ENCODE measurements at places on chromosomes 1 and 21. TPM values are rescaled to one million over a fixed set of nuclear protein-coding genes. Genes with fewer than 3 reads are reported as not detected.

NR5A2 gene
- total RNA-seq = 0.08 TPM

KLHDC8A gene
- total RNA-seq = not detected

HIVEP3 gene
- 19.4 TPM for total RNA-seq

PFKFB2 gene
- 5.2 TPM for total RNA-seq

GRCh38 chr1:220195701-220196100 is 76.6 kb downstream of the RAB3GAP2 start:
- no peak overlapping the region for H3K4me3 ChIP-seq
- H3K36me3 ChIP-seq = peaks cover 6% of the 10 kb centered on the region
- no peaks in the 10 kb centered on the region for H3K4me1 ChIP-seq

DNA sequence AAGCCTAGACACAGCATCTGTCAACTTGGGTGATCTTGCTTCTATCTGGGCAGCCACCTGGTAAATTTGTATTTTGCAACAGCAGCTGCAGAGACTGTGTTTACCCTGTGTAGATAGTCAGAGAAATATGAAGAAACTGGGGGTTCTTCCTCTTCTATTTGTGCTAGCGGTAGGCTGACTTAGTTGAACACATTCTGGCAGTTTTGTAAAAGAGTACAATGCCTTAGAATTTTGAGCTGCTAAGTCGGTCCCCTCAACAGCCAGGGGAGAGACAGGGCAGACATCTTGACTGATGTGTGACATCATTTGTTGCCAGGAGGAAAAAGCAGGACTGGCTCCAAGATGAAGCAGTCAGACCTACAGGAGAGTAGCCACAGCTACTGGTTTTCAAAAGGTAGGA is 53.7 kb downstream of the KCNJ6 start:
- no peaks in the 10 kb centered on the region for H3K4me1 ChIP-seq
- peaks cover 10% of the 10 kb centered on the region for H3K27me3 ChIP-seq
- H3K27ac ChIP-seq = no peak overlapping the region
- DNase-seq = no peak
- H3K36me3 ChIP-seq = no peaks in the 10 kb centered on the region

- peaks cover 9% of the 10 kb centered on the region for H3K27me3 ChIP-seq
- no peaks in the 10 kb centered on the region for H3K4me1 ChIP-seq
- no peak overlapping the region for H3K4me3 ChIP-seq
- DNase-seq = peak; percentile 26
Observed at GRCh38 chr1:177945943-177946650, 23.8 kb downstream of the SEC16B start.

DNA sequence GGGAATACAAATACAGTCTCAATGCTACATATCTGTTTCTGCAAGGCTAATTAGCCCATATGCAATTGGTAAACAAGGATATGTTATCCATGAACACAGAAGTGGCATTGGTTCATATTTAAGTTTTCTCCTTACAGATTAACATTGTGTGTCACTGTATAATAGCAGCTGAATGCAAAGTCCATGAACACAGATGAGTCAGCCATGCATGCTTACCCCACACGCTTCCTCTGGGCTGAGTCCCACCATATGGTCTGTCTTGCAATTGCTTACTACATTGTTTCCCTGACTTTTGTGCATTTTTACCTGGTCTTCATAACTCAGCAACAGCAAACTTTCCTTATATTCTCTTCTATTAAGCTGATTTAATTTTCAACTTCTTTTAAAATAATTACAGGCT is 41.5 kb upstream of the TSNAX start:
- H3K4me3 ChIP-seq = no peak overlapping the region
- no peak for DNase-seq
- H3K27me3 ChIP-seq = peaks cover 17% of the 10 kb centered on the region
- H3K36me3 ChIP-seq = no peaks in the 10 kb centered on the region

DNA sequence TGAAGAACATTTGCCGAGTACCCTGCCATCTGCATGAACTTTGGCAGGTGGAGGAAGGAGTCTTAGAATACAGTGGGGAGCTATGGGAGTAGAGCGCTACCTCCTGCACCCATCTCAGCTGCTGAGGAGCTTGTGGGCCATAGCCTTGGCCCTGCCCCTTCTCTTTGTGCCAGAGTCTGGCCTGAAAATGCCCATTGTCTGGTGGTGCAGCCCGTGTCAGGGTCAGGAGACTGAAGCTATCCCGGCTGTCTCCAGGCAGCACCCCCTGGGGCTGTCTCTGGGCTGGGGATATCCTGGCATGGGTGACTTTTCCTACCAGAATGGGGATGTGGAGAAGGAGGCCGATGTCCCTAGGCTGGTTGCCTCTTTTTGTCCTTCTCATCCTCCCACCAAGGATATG is 7.3 kb downstream of the IPO13 start:
- H3K4me3 ChIP-seq = no peak overlapping the region
- H3K4me1 ChIP-seq = peaks cover 9% of the 10 kb centered on the region
- no peak for DNase-seq

DNA sequence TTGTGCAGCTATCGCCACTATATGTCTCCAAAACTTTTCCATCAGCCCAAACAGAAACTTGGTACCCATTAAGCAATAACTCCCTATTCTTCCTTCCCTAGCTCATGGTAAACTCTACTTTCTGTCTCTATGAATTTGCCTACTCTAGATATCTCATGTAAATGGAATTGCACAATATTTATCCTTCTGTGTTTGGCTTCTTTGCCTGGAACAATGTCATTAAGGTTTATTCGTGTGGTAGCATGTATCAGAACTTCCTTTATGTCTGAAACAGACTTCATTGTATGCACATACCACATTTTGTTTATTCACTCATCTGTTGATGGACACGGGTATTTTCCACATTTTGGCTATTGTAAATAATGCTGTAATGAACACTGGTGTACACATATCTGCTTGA is 40.7 kb upstream of the CD34 start:
- DNase-seq = no peak
- no peaks in the 10 kb centered on the region for H3K36me3 ChIP-seq
- no peaks in the 10 kb centered on the region for H3K4me1 ChIP-seq
- H3K27ac ChIP-seq = no peak overlapping the region

DNA sequence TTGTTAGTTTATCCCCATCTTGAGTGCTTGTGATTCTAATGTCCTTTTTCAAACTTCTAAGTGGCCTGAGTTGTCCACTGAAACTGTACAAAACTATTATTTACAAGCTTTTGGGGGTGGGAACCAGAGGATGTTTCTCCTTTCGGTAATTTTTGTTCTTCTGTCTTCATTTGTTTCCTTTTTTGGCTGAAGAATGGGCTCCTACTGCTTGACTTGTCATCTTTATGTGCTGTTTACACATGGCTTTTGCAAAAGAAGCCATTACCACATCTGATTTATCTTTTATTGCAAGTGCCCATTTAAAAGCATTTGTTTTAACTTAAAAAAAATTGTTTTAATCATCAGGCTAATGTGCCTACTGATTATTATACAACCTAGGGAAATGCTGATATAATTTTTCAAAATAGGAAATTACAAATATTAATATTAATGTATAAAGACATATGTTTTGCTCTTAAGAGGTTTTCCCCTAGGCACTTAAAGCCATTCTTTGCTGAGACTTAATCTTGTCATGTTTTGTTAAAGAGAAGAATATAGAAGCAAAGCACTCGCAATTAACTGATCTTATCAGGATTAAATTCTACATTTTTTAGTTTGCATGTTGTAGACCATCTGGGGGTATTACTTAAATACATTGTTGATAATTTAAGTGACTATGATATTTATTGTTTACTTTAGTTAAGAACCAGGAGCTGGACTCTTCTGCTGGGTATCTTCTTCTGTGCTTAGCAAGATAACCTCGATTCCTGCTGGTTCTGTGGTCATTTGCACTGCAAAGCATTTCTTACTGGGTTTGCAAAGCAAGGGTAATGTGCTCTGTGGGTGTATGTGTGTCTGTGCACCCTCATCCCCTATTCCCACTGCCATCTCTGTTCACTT is 40.1 kb downstream of the TMEM200B start:
- no peak for DNase-seq
- no peaks in the 10 kb centered on the region for H3K36me3 ChIP-seq
- no peaks in the 10 kb centered on the region for H3K27me3 ChIP-seq
- no peak overlapping the region for H3K27ac ChIP-seq
- peaks cover 14% of the 10 kb centered on the region for H3K4me1 ChIP-seq

GRCh38 chr1:33347650-33347992 is 26.7 kb upstream of the A3GALT2 start:
- H3K27ac ChIP-seq = no peak overlapping the region
- DNase-seq = no peak
- peaks cover 24% of the 10 kb centered on the region for H3K36me3 ChIP-seq
- peak overlapping the region; percentile 84 for H3K4me3 ChIP-seq

DNA sequence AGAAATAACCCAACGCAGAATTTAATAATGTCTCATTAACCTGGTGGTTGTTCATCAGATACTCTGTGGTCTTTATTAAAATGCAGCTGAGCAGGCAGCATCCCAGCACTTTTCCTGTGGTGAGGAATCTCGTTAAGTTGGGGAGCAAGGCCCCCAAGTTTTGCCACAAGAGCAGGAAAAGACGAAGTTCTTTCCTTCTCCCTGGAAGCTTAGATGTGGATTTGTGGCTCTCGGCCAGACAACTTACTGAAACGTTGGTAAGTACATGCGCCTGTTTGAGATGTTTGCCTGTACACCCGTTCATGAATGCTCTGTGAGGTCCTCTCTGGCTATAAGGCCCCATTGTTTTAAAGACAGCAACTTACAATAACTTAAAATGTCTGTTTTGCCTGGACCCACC is 34.3 kb upstream of the PDE9A start:
- no peak for DNase-seq
- H3K4me1 ChIP-seq = no peaks in the 10 kb centered on the region
- H3K27me3 ChIP-seq = no peaks in the 10 kb centered on the region
- no peaks in the 10 kb centered on the region for H3K36me3 ChIP-seq
- no peak overlapping the region for H3K27ac ChIP-seq
- no peak overlapping the region for H3K4me3 ChIP-seq

DNA sequence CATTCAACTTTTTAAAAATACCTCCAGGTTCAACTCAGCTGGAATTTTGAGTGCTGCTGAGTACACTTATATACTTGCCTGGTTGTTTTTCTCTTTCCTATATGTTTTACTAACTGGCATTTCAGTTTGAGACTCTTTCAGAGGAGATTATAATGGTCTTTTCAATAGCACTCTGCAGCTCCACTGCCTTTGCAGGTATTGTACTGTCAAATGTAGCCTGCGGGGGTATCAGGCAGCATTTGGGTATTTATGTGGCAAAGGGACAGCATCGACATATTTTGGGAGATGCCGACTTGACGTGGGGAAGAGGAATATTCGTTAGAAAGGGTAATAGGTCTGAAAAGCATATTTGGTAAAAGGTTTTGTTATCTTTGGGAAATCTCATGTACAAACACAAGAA is 11.1 kb upstream of the TGFBR3 start:
- H3K27me3 ChIP-seq = peaks cover 12% of the 10 kb centered on the region
- H3K27ac ChIP-seq = no peak overlapping the region
- DNase-seq = no peak
- peaks cover 13% of the 10 kb centered on the region for H3K4me1 ChIP-seq
- H3K36me3 ChIP-seq = no peaks in the 10 kb centered on the region

- H3K27me3 ChIP-seq = no peaks in the 10 kb centered on the region
- H3K27ac ChIP-seq = peak overlapping the region; percentile 56
- no peak for DNase-seq
- H3K36me3 ChIP-seq = peaks cover 33% of the 10 kb centered on the region
- peaks cover 24% of the 10 kb centered on the region for H3K4me1 ChIP-seq
Observed at GRCh38 chr1:156721535-156721934, 6.7 kb upstream of the METTL25B start.

GRCh38 chr1:10818262-10819197 is 22.1 kb upstream of the CASZ1 start:
- H3K4me3 ChIP-seq = no peak overlapping the region
- peaks cover 4% of the 10 kb centered on the region for H3K27me3 ChIP-seq
- no peak overlapping the region for H3K27ac ChIP-seq
- no peaks in the 10 kb centered on the region for H3K36me3 ChIP-seq

GRCh38 chr1:168751195-168751650 is 22.2 kb upstream of the DPT start:
- DNase-seq = no peak
- H3K27me3 ChIP-seq = peaks cover 34% of the 10 kb centered on the region
- H3K4me1 ChIP-seq = peaks cover 5% of the 10 kb centered on the region
- H3K36me3 ChIP-seq = no peaks in the 10 kb centered on the region

GRCh38 chr21:26421724-26422123 is 151.4 kb downstream of the CYYR1 start:
- H3K27me3 ChIP-seq = no peaks in the 10 kb centered on the region
- DNase-seq = no peak
- H3K27ac ChIP-seq = no peak overlapping the region
- H3K4me1 ChIP-seq = no peaks in the 10 kb centered on the region
- no peak overlapping the region for H3K4me3 ChIP-seq

GRCh38 chr1:45385302-45385701 is 45.1 kb upstream of the MUTYH start:
- H3K4me1 ChIP-seq = no peaks in the 10 kb centered on the region
- no peaks in the 10 kb centered on the region for H3K27me3 ChIP-seq
- no peak overlapping the region for H3K4me3 ChIP-seq
- H3K36me3 ChIP-seq = no peaks in the 10 kb centered on the region
- H3K27ac ChIP-seq = no peak overlapping the region

DNA sequence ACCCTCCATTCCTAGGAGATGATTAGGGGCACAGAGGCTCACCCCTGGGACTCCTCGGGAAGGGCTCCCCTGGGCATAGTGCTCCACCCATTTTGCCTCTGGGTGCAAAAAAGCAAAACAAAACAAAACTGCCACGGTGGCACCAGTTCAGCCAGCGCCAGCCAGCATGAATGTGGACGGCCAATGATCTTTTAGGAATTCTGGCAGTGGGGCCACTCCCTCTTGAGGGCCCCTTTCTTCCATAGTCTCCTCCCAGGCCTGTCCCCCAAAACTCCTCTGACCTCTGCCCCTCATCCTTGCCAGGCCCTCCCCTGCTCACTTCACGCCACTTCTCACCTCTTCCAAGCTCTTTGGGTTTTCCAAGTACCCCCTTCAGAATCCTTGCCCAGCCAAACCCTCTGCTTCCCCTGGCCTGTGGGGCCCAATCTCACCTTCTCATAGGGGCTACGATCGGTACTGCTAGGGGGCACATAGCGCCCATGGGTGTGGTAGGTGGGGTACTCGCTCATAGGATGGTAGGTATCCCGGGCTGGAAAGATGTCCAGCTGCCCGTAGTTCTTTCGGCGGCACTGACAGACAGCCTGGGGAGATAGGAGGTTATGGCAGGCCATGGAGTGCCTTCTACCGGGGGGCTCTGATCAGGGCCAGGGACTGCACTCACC is 13.3 kb downstream of the TRIM46 start:
- H3K27ac ChIP-seq = no peak overlapping the region
- no peak for DNase-seq
- H3K27me3 ChIP-seq = no peaks in the 10 kb centered on the region
- peaks cover 4% of the 10 kb centered on the region for H3K36me3 ChIP-seq
- peaks cover 5% of the 10 kb centered on the region for H3K4me1 ChIP-seq

DNA sequence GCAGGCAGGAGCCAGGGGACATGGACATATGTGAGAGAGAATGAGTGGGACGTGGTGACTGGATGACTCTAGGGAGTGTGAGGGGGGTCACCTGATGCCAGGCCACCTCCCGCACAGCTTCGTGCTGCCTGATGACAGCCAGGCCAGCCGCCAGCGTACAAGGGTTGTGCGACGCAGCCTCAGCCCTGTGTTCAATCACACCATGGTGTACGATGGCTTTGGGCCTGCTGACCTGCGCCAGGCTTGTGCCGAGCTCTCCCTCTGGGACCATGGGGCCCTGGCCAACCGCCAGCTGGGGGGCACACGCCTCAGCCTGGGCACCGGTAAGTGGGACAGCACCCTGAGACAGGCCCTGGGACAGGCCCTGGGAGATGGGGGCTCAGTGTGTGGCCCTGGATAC is 11.3 kb downstream of the SYTL1 start:
- H3K4me3 ChIP-seq = no peak overlapping the region
- no peaks in the 10 kb centered on the region for H3K27me3 ChIP-seq
- H3K4me1 ChIP-seq = peaks cover 23% of the 10 kb centered on the region

All from activated naive CD8-positive, alpha-beta T cell treated with anti-CD3 and anti-CD28 coated beads for 36 hours (primary cell).